Osteoblast (primary cell): ENCODE measurements at places on chromosomes 5 and 9. TPM values are rescaled to one million over a fixed set of nuclear protein-coding genes. Genes with fewer than 3 reads are reported as not detected.

Gene SPINK6
- not detected in 2 replicates for total RNA-seq

Gene HMMR
- 2.5 and 2.9 TPM in 2 replicates for total RNA-seq

Gene FST
- 176 and 215 TPM in 2 replicates for total RNA-seq

Gene RNF44
- 5.4 and 6.2 TPM in 2 replicates for total RNA-seq

Gene PRDM9
- total RNA-seq = not detected in 2 replicates

Gene HCN1
- not detected in 2 replicates for total RNA-seq

Gene CD14
- total RNA-seq = 1.8 and 4.0 TPM in 2 replicates

Gene TAF1L
- not detected in 2 replicates for total RNA-seq

Gene C5orf52
- total RNA-seq = not detected in 2 replicates

Gene FBXO38
- total RNA-seq = 69.8 and 80.7 TPM in 2 replicates

- no peak for DNase-seq
These were observed 103.2 kb downstream of the MSX2 start for GRCh38 chr5:174827558-174827957.

GRCh38 chr9:72954431-72955125 is 1.7 kb upstream of the ALDH1A1 start:
- DNase-seq = no peak

- no peak for DNase-seq
These were observed 7.9 kb downstream of the MSX2 start for GRCh38 chr5:174732036-174733020.

DNA sequence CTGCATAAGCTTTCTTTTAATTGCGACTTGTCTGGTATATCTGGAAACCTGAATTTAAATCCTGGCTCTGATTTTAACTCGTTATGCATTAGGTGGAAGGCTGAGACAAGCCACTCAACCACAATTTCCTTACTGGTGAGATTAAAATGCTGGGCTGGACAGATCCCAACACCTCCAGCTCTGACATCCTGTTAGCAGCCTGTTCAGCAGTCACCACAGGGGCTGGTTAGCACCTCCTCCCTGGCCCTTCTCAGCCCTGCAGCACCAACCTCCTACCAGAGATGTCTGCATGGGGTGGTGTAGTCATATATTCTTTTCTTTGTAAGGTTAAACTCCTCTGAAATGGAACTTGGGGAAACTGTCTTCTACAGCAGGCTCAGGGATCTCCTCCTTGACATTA is 156.5 kb upstream of the NFIL3 start:
- peak; percentile 76 for DNase-seq

GRCh38 chr5:127077366-127077765 is 4.1 kb upstream of the C5orf63 start:
- no peak for DNase-seq

DNA sequence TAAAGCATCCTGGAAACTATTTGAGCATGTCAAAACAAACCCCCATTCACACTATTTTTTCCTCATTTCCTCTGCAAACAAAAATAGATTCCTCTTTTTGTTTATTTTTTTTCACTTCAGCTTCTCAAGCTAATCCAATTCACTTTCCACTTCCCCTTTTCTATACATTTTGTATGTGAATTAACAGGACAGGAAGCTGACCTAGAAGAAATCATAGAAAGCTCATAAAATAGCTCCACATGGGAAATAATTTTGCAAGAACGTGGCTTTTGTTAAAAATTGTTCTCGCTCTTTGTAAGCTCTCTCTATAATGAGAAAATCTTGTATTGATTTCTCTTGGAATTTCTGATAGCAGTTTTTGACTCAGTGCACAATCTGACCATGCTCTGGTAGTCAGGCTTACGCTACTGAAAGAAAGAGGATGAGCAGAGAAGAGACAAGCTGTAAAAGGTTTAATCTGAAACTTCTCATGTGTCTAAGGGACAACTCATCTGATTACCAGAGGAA is 215.8 kb downstream of the ADAMTS12 start:
- no peak for DNase-seq

DNA sequence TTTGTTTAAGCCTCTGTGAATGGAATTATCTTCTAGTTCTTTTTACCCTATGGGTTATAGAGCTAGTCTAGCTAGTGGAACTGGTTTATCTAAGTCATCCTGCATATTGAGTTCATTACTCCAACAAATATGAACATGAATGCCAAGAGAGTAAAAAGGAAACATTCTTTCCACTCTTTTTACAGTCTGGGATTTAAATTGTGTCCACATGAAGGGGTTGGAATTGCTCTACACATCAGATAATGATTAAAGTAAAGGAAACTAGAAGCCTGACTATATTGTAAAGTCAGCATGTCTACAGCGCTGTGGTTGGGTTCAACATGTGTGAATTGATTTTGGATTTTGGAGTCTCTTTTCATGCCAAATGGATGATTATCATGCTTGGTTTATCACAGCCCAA is 173.1 kb downstream of the CCDC171 start:
- DNase-seq = no peak

GRCh38 chr9:107721705-107722245 is 232.2 kb upstream of the KLF4 start:
- peak; percentile 73 for DNase-seq

- DNase-seq = no peak
These were observed 11.5 kb downstream of the AFF4 start for GRCh38 chr5:132951897-132952296.

- DNase-seq = peak; percentile 83
These were observed 752 bp downstream of the CCNJL start for GRCh38 chr5:160311491-160312133.

- no peak for DNase-seq
These were observed 51.9 kb downstream of the KLF4 start for GRCh38 chr9:107437716-107438115.

DNA sequence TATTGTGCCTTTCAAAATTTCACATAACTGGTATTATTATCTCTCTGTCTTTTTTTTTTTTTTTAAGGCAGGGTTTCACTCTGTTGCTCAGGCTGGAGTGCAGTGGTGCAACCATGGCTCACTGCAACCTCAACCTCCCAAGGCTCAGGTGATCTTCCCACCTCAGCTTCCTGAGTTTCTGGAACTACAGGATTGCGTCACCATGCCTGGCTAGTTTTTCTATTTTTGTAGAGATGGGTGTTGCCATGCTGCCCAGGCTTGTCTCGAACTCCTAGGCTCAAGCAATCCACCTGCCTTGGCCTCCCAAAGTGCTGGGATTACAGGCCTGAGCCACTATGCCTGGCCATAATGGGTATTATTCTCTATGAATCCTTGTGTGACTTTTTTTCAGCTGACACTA is 402.3 kb upstream of the SMARCA2 start:
- no peak for DNase-seq

DNA sequence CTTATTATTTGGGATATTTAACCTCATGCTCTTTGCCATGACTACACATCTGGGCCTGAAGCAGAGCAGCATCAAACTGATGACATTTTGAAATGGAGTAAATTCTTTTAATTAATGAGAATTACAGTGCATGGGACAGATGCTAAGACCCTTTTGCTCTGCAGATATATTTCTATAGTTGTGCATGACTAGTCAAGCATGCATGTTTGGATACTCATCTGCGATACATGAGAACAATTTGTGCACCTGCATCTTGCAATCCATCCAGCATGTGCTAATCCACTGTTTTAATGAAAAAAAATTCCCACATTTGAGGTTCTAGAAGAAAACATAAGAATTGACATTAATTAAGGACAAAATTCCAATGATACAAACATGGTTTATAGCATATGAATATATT is 1047.6 kb upstream of the ACO1 start:
- DNase-seq = no peak

- DNase-seq = no peak
These were observed 63.5 kb upstream of the HAND1 start for GRCh38 chr5:154541553-154541952.

DNA sequence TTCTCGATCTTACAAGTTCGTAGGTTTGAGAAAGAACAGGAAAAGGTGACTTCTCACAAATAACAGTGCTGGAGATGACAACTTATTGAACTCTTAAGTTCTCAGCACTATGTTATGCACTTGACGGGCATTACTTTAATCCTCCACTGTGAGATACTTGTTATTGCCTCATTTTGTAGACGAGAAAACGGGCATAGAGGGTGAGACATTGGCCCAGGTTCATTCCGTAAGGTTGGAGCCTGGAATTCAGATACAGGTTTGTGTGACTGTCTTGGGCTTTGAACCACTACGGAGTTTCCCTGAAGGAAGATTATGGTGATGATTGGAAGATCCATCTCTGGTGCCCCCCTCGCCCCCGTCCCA is 657 bp downstream of the MAT2B start:
- no peak for DNase-seq

DNA sequence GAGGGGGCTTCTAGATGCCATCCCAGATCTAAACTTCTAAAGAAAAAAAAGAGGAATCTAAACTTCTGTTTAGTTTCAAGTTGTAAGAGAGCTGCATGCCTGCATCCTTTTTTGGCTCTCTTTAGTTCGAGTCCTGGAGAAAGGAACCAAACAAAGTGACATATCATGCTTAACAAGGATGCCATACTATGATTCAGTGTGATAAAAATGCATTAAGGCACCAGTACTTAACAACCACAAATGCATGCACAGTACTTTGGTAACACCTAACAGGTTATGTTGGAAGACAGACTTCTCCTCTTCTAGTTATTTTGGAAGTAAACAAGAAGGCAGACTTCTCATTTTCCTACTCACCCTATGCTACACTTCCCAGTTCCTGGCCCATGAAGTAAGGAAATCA is 27.3 kb downstream of the NME5 start:
- DNase-seq = no peak

DNA sequence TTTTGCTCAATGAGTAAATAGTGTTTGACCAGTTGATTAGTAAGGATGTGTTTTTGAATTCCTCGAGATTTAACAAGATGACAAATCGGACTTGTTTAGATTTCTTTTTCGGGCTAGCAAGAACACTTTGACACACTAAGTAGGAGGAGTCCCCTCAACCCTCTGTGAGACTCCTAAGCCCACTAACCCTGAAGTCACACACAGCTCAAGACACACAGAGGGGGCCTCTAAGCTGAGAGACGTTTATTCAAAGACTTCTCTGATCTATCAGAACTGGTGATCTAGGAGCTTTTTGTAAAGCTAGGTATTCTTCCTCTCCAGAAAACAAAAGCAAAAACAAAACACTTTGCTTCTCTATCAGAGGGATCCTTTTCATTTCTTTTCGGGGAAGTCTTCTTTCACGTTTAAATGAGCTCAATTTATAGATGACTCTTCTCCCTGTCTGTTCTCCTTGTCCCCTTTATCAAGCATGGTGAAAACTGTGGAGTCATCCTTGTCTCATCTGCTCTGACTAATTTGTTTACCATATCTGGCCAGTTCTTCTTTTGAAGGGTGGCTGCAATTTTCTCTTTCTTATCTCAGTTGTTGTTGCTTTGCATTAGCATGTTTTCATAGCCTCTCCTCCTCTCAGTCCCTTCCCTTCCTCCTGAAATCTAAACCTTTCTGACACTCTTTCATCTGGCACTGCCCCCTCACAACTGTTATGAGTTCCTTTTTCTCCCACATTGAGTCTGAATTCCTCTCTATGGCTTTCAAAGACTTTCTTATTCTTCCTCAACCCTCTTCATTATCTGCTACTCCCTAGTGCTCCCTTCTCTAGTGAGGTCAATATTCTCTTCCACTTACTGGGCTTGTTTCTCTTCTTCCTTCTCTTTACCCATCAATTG is 68.5 kb upstream of the RAI14 start:
- DNase-seq = peak; percentile 54

- no peak for DNase-seq
These were observed 149.0 kb downstream of the SYK start for GRCh38 chr9:90950600-90950999.
